ENCODE measurements at places on chromosomes 6 and 20.
A peak's percentile ranks its signal among the peaks of the same experiment; 100 is the strongest.

DNA sequence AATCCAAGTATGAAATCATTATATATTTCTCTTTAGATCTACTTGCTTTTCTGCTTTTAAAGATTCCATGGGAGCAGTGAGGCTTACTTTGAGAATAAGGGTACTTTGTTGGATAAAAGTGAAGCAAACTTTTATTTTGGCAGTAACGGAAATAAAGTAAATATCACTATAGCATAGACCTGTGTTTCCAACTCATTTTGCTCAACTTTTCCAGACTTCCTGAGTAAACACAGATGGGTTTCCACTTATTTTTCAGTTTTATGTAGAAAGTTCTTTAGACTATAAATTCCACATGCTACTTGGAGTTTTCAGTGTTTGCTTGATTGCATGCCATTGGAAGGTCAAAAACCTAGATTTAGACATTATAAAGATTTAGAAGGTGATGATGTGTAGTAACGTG, 6.2 kb downstream of the STX16 start:
- DNase-seq: no peak

GRCh38 chr6:147103694-147104093, 100.5 kb upstream of the STXBP5 start:
- DNase-seq: no peak

DNA sequence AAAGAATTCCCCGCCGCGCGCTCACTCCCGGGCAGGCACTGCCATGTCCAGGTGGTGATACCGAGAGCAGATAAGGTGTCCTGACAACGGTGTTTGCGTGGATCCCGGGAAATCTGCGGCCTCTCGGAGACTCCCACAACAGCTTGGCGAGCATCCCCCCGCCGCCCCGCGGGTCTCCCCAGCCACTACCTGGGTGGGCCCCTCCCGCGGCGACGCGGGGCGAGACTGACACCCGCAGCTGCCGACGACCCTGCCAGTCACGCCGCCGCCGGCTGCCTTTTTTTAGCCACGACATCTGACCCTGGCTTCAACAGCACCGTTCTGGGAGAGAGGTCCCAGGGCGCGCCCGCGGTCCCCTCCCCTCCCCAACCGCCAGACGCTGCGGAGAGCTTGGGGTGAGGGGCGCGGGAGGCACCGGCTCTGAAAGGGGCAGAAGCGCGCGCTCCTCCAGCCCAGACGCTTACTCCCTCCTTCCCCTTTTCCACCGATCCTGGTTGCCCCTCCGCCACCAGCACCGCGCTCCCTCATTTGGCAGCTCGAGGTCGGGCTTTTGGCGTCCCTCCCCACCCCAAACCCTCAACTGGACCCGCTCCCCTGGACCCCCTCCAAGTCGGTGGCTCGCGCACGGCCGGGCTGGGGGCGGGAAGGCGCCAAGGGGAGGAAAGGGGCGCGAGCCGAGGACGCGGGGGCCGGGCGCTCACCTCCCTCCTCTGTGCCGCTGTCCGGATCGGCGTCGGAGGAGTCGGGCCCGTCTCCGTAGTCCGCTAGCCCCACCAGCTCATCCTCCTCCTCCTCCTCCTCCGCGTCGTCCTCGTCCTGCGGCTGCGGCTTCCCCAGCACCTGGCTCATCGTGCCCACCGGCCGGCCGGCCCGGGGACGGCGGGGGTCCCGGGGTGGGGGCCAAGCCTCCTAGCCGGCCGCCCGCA, 665 bp downstream of the RRAGD start:
- peak; percentile 44 for DNase-seq

DNA sequence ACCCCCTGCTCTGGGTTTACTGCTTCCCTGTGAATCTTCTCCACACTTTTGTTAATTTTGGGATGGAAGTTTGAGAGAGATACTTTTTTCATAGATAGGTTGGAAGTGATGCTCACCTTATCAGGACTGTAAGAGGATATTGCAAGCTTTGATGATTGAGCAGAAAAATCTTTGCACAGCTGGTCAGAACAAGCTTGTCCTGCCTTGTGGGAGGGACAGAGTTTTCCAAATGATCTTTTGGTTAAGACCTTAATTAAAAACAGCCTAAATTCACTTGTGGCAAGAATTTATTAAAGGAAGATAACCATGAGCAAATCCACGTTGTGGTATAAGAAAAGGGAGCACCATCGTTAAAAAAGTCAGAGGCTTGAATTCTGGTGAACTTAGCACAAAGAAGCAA, 32.2 kb downstream of the E2F3 start:
- DNase-seq: no peak

Data from nucleus accumbens (tissue), 56 donors.